Fibroblast of pulmonary artery (primary cell): ENCODE measurements at places on chromosomes 11 and 22.

DNA sequence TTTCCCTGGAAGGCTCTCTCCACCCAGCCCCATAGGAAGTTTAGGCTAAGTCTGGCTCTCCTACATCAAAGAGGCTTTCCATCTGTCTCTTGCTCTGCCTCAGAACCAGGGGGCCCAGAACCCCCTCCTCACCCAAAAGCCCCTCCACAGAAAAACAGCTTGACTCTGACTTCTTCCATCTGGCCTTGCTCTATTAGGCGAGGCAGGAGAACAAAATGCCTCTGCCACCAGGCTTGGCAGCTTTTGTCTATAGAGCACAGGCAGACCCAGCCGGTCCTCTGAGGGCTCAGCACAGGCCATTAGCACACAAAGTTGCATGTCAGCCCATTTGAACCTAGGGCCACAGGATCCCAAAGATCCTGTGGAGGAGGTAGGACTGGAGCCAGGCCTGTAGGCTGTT lies 75.7 kb upstream of the SUSD2 start:
- DNase-seq: no peak

GRCh38 chr11:125448136-125448535 lies 47.9 kb downstream of the FEZ1 start:
- DNase-seq: peak; percentile 33

- DNase-seq: peak; percentile 64
Observed at GRCh38 chr11:109320595-109320994, 101.4 kb upstream of the C11orf87 start.

DNA sequence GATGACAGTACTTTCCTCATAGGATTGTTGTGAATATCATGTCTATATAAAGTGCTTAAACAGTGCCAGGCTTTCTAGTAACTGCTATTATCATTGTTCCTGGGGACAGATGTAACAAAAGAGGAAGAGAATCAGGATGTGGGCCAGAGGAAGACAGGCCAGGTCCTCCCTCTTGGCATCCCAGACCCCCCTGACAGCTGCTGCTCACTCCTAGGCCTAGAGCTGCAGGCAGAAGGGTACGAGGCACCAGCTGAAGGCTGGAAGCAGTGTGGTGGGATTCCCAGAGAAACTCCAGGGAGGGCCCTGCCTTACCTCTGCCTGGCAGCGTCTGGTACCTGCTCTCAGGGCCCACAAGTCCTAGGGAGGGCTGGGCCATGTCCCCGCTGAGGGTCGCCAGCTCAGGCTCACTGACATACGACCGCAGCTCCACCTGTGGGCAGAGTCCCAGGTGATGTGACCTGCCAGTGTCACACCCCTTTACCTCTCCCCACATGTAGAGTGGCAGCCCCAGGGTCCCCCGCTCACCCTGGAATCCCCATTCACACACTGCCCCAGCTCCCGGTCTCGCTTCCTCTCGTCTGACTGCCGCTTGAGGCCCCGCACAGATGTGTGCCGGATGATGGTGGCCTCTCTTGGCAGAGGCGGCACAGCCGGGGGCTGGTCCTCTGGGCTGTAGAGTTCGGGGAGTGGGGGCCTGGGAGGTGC lies 52.2 kb downstream of the C11orf58 start:
- DNase-seq: no peak

DNA sequence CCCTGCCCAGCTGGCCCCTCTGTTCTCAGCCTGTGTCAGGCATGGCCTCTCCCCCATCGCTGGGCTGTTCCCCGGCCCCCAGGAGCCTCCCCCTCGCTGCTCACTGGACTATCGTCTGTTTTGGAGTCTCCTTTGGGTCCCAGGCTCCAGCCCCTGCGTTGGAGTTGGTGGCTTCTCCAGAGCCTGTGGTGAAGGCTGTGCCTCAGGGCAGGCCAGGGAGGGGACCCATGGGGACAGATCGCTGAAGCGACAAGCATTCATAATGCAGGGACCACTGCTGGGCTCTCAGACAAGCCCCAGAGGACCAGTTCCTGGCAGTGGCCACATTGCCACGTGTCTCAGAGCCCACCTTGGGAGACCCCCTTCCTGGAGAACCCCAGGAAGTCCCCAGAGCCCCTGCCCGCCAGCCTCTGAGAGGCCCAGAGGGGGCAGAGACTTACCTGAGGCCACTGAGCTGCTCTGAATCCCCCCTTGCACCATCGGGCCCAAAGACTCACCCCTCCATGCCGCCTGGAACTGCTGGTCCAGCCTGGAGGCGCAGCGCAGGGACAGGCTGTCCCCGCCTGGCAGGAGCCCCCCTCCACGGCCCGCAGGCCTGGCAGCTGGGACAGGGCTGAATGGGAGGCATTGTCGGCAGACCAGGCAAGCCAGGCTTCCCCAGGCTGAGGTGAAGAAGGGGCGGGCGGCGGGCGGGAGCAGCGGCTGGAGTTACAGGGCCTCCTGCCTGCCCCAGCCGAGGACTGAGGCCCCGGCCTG lies at the start of gene CHADL:
Gene CHADL (minus strand): TSS at position 555 of the 756 bp plus-strand sequence. CDS start 50 bp downstream, at position 505.
- no peak for DNase-seq

GRCh38 chr11:6298605-6299004 lies 21.7 kb downstream of the CAVIN3 start:
- peak; percentile 44 for DNase-seq

- no peak for DNase-seq
Observed at GRCh38 chr11:33932721-33933120, 40.8 kb upstream of the LMO2 start.

GRCh38 chr11:76698321-76699043 lies 27.9 kb upstream of the LRRC32 start:
- no peak for DNase-seq

GRCh38 chr22:22730655-22731373 lies 86.4 kb downstream of the GGTLC2 start:
- DNase-seq: no peak

DNA sequence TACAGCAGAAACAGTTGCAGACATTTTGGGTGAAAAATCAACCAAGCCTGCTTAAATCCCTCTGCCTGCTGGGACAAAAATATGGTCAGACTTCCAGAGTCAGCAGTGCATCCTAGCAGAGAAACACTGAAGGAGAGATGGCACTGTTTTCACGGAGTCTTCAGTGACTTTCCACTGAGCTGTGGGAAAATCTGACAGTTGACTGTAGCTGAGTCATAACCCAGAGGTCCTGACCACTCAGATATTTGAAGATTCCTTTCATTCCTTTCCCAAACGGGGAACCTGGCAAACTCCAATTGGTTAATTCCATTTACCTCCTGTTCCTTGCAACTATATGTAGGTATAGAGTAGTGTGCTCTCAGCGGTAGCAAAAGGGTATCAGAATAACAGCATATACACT lies 20.9 kb upstream of the UPB1 start:
- DNase-seq: peak; percentile 91

DNA sequence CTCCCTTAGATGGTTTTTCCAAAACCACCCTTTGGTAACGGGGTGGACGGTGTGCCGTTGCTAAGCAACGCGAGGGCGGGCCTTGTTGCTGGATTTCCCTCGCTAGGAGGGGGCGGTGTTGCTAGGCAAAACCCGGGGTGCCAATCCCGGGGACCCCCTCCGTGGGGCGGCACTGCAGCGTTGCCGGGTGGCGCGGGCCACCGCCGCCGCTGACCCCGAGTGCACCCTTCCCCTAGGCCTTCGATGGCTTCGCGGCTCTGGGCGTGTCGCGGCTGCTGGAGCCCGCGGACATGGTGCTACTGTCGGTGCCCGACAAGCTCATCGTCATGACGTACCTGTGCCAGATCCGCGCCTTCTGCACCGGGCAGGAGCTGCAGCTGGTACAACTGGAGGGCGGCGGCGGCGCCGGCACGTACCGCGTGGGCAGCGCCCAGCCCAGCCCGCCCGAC lies 8.9 kb downstream of the EHBP1L1 start:
- no peak for DNase-seq

GRCh38 chr11:78339945-78340344 lies 77.7 kb downstream of the GAB2 start:
- DNase-seq: no peak

- no peak for DNase-seq
Observed at GRCh38 chr11:73498343-73498742, 99.6 kb downstream of the FAM168A start.

- DNase-seq: peak; percentile 49
Observed at GRCh38 chr11:27514558-27514957, 8.0 kb upstream of the LIN7C start.

DNA sequence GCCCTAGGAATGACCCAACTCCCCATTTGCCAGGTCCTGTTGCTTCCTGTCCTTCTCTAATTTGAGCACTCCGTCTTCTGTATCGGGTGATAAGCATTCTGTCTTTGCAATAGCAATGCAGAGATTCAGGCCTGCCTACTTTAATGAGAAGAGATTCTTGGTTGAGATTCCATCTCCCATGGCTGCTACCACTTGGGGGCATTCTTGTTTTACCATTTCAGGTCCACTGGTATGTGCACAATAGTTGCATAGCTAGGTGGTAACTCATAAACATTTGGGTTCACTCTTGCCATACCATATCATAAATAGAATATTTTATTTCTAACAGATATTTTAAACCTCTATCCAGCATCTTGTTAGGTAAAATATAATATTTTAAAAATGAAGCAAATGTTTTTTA lies 34.4 kb upstream of the CALCB start:
- DNase-seq: peak; percentile 13

GRCh38 chr11:108796551-108796950 lies 131.7 kb downstream of the DDX10 start:
- DNase-seq: no peak

DNA sequence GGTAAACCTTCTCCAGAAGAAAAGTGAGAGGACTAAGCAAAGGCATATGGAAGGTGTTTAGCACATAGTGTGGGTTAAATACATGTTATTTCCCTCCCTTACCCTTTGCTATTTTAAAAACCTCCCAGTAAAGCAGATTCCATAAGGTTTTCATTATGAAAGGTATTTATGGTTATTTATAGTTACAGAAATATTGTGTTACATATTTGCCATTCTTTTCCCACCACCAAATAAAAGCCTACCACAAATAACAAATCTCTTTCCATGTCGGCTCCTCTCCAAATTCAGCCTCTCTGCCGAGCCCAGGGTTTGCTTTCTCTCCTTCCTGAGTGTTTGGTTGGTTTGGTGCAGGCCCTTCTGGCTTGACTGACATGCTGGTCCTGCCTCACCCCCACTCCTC lies 64.4 kb downstream of the INSC start:
- no peak for DNase-seq

GRCh38 chr11:83063073-83063754 lies 8.5 kb downstream of the RAB30 start:
- peak; percentile 60 for DNase-seq

DNA sequence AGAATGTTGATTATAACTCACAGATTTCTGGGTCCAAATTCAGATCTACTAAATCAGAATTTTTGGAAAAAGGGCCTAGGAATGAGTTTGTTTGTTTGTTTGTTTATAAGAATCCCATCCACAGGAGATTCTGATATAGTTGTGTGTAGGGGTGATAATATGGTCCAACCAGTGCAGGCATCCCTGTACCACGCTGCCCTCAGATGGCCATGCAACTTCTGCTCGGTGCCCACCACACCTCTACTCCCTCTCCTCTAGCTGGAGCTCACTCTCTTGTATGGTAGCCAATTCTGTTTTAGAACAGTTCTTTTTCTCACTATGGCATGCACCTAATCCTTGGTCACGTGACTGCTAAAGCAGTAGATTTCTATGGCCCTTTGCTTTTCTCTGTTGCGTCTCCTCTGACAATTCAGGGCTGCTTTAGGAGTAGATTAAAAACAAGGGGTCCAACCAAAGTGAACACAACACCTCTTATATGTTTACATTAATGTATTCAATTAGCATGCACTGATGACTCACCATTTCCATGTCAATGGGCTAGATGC lies 103.3 kb upstream of the KCNA4 start:
- no peak for DNase-seq

- peak; percentile 72 for DNase-seq
Observed at GRCh38 chr22:41857155-41857859, 24.4 kb downstream of the SREBF2 start.

GRCh38 chr22:19748139-19748538 lies 12.4 kb upstream of the TBX1 start:
- no peak for DNase-seq

DNA sequence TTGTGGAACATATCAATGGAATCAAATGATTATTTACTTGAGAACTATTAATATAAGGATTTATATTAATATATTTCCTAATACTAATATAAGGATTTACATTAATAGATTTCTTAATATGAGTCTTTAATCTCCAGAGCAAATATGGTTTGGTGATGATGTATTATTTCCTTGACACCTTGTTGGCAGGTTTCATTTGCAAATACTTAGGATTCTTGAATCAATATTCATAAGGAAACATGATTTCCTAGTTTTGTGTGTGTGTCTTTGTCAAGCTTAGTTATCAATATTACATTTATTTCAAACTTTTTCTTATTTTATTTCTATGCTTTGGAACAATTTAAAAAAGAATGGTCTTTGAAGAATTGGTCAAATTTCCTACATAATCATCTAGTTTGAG lies 138.5 kb downstream of the RAB38 start:
- no peak for DNase-seq

GRCh38 chr22:25130462-25130861 lies 69.2 kb upstream of the CRYBB3 start:
- DNase-seq: no peak

DNA sequence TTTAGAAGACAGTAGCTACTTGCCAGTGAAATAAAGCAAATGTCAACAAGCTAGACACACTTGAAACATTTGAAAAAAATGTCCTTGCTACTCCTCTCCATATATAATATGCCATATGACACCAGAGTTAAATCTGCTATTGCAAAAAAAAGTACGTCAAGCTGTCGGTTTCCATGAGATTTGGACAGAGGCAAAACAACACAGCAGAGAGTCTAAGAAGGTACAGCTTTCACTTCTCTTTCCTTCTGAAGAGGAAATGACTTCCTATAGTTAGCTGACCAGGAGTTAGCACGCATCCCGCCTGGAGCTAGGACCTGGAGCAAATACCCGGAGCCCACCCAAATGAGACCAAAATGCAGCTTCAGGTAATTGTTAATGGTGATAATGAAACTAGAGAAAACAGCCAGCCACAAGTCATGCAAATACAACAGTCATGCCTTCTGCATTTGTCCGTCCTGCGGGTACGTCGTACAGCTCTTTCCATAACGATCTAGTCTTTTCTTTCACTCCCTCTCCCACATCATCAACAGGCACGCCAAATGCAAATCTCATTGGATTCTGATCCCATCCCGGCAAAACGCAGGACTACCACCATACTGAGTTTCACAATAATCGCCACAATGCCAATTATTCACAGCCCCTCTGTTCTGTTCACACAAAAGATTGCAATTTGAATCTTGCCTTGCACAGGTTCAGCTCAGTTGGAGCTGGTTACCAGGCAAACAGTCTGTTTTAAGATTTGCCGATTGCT lies 395.0 kb upstream of the CCDC90B start:
- DNase-seq: peak; percentile 1

DNA sequence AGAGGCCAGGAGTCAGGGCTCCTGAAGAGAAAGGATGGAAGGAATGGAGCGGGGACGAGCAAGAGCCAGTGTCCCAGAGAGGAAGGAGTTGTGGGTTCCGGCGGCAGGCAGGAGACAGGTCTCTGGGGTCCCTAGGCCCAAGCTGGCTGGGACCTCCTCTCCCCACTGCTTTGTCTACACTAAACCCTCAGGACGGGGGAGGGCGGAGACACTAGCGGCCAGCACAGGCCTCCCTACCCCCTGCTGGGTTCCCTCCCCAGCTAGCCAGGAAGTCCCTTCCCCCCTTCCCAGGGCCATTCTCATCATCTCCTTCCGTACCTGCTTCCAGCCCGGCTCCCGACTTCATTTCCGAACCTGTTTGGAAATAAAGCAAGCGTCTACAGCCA lies 79.5 kb downstream of the ST3GAL4 start:
- no peak for DNase-seq

GRCh38 chr11:32462011-32462690 lies 26.8 kb upstream of the WT1 start:
- no peak for DNase-seq
